ENCODE measurements at places on chromosomes 3 and 15.

DNA sequence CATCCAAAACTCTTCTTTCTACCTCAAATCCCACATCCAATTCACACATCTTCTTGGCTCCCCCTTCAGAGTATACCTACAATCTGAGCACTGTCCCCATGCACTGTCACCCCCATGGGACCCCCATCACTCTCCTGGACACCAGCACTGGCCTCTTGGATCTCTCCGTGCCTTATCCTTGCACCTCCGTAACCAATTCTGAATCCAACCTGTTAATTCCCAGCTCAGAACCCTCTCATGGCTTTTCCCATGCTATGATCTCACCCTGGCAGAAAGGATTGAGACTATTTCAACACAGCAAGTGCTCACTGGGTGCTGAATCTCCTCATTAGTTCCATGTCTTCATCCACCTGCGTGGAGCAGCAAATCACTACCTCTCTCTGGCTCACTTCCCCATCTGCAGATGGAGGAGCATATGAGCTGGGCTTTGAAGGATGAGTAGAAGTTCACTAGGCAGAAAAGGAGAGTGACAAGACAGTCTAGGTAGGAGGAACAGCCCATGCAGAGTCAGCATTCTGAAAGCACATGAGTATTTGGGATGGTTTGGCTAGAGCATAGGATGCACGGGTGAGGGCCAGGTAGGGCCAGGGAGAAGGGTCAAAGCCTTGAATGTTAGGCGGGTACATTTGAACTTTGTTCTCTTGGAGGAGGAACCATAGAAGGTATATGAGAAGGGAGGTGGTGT is 48.7 kb downstream of the SLC6A6 start:
- H3K4me1 ChIP-seq = peaks cover 9% of the 10 kb centered on the region
- no peak overlapping the region for H3K27ac ChIP-seq
- peaks cover 10% of the 10 kb centered on the region for H3K36me3 ChIP-seq
- H3K4me3 ChIP-seq = no peak overlapping the region
- DNase-seq = no peak

GRCh38 chr15:42725331-42725903 is 11.5 kb downstream of the CDAN1 start:
- H3K36me3 ChIP-seq = peaks cover 48% of the 10 kb centered on the region
- no peak overlapping the region for H3K27ac ChIP-seq
- no peaks in the 10 kb centered on the region for H3K4me1 ChIP-seq
- H3K4me3 ChIP-seq = no peak overlapping the region

GRCh38 chr3:115062009-115062408 is 85.1 kb downstream of the ZBTB20 start:
- no peaks in the 10 kb centered on the region for H3K36me3 ChIP-seq
- no peak overlapping the region for H3K4me3 ChIP-seq
- no peaks in the 10 kb centered on the region for H3K4me1 ChIP-seq
- H3K27ac ChIP-seq = no peak overlapping the region
- H3K27me3 ChIP-seq = no peaks in the 10 kb centered on the region

GRCh38 chr15:41241221-41241964 is 10.3 kb downstream of the CHP1 start:
- H3K36me3 ChIP-seq = peaks cover 11% of the 10 kb centered on the region
- no peaks in the 10 kb centered on the region for H3K27me3 ChIP-seq
- H3K27ac ChIP-seq = peak overlapping the region; percentile 74
- peaks cover 15% of the 10 kb centered on the region for H3K4me1 ChIP-seq
- DNase-seq = peak; percentile 24

DNA sequence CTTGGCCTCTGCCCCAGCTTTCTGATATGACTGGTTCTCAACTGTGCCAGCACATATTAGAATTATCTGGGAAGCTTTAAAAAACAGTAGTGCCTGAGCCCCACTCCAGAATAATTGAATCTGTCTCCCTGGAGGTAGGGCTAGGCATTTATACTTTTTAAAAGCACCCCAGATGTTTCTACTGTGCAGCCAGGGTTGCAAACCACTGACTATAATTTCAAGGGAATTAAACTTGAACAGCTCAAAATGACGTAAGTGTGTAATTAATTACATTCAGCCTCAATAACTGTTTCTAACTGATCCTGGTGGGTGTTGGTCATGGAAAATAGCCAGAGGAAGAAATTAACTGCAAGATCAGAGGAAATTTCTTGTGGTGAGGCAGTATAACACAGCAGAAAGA is 4.4 kb upstream of the IRAK2 start:
- no peak overlapping the region for H3K27ac ChIP-seq
- no peaks in the 10 kb centered on the region for H3K36me3 ChIP-seq
- no peak overlapping the region for H3K4me3 ChIP-seq
- H3K27me3 ChIP-seq = no peaks in the 10 kb centered on the region

DNA sequence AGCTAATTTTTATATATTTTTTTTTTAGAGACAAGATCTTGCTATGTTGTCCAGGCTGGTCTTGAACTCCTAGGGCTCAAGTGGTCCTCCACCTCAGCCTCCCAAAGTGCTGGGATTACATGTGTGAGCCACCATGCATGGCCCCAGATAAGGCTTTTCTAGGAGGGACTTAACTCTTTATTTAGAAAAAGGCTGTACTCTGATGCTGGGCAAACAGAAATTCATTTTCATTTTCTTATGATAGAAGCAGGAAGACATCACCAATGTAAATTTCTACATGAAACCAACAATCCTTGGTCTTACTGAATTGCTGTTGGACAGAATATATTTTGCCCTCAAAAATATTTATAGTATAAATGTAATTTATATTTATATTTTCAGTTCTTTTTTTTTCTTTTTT is 9.6 kb downstream of the NIPA1 start:
- H3K4me1 ChIP-seq = no peaks in the 10 kb centered on the region
- H3K36me3 ChIP-seq = no peaks in the 10 kb centered on the region
- DNase-seq = no peak
- no peak overlapping the region for H3K4me3 ChIP-seq
- H3K27ac ChIP-seq = no peak overlapping the region

DNA sequence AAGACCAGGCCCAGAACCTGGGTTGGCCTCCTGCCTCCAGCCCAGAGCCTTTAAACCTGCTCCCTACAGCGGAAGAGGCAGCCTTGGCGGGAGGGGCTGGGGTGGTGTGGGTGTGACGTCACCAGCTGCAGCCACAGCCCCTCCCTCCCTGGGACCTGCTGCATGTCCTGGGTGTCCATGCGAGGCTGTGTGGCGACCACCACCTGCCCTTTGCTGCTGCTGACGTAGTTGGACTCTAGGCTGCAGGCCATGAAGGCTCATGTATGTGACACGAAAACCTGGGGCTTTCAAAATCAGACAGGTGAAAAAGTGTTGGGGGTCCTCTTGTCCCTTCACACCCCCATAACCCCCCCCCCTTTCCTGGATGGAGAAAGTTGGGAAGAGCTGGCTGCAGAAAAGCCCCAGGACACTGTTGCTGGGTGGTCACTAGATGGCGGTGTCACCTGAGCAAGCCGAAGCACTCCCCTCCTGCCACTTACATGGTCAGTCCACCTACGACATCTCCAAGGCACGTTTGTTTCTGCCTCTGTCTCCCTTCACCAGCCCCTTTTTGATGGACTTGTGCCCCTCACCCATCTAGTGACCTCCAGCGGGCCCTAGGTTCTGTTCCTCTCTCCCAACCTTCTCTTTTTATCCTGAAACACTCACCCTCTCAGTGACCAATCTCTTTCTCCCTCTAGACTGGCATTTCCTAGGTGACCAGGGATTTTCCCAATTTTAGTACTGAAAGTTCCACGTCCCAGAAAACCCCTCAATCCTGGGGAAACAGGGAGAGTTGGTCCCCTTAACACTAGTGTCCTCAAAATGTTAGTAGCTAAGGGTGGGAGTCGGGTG is 35.2 kb downstream of the SLC6A20 start:
- H3K27ac ChIP-seq = no peak overlapping the region
- H3K4me1 ChIP-seq = peaks cover 15% of the 10 kb centered on the region
- H3K27me3 ChIP-seq = no peaks in the 10 kb centered on the region
- H3K4me3 ChIP-seq = no peak overlapping the region
- no peaks in the 10 kb centered on the region for H3K36me3 ChIP-seq

- no peak for DNase-seq
- no peaks in the 10 kb centered on the region for H3K27me3 ChIP-seq
Observed at GRCh38 chr3:66395635-66396034, 105.2 kb downstream of the LRIG1 start.

GRCh38 chr3:154195620-154196356 is 74.6 kb downstream of the ARHGEF26 start:
- no peak for DNase-seq
- no peaks in the 10 kb centered on the region for H3K4me1 ChIP-seq
- no peaks in the 10 kb centered on the region for H3K27me3 ChIP-seq
- H3K4me3 ChIP-seq = no peak overlapping the region

- no peak overlapping the region for H3K4me3 ChIP-seq
- no peak for DNase-seq
- H3K27ac ChIP-seq = no peak overlapping the region
Observed at GRCh38 chr3:196546537-196546936, 21.8 kb downstream of the WDR53 start.

GRCh38 chr3:101195951-101196713 is 124.2 kb downstream of the IMPG2 start:
- no peak overlapping the region for H3K4me3 ChIP-seq
- no peaks in the 10 kb centered on the region for H3K27me3 ChIP-seq
- no peaks in the 10 kb centered on the region for H3K4me1 ChIP-seq
- H3K27ac ChIP-seq = no peak overlapping the region
- no peaks in the 10 kb centered on the region for H3K36me3 ChIP-seq

GRCh38 chr3:86282106-86282787 is 708.7 kb downstream of the VGLL3 start:
- H3K4me3 ChIP-seq = no peak overlapping the region
- H3K36me3 ChIP-seq = no peaks in the 10 kb centered on the region
- H3K27me3 ChIP-seq = no peaks in the 10 kb centered on the region
- no peaks in the 10 kb centered on the region for H3K4me1 ChIP-seq

DNA sequence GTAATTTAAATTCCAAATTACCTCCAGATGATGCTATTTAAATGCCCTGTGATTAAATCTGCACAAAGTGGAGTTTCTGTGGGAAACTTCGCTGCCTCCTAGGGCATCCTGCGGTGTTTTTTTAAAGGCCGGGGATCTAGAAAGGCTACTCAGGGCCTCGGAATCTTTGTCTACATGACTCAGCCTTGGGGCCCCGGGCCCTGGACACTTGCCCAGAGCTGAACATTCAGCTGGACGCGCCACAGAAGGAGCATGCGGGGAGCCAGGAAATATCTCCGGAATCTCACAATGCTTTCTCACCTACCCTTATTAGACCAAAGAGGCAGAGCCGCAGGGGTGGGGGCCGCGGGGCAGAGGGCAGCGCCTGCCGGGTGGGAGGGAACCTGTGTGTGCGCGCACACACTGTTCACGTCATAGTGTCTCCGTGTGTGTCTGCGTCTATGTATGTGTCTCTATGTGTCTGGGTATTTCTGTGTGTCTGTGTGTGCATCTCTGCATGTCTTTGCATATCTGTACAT is 145.5 kb upstream of the TPM1 start:
- peak; percentile 50 for DNase-seq
- H3K27ac ChIP-seq = peak overlapping the region; percentile 64
- no peaks in the 10 kb centered on the region for H3K36me3 ChIP-seq

GRCh38 chr15:89088605-89089315 is 504 bp downstream of the ABHD2 start:
- peak overlapping the region; percentile 90 for H3K4me3 ChIP-seq
- H3K36me3 ChIP-seq = no peaks in the 10 kb centered on the region
- H3K4me1 ChIP-seq = peaks cover 63% of the 10 kb centered on the region
